ENCODE measurements at places on chromosomes 11 and 22.

- DNase-seq, result no peak
These were observed 86.7 kb downstream of the ALX4 start for GRCh38 chr11:44223238-44223637.

DNA sequence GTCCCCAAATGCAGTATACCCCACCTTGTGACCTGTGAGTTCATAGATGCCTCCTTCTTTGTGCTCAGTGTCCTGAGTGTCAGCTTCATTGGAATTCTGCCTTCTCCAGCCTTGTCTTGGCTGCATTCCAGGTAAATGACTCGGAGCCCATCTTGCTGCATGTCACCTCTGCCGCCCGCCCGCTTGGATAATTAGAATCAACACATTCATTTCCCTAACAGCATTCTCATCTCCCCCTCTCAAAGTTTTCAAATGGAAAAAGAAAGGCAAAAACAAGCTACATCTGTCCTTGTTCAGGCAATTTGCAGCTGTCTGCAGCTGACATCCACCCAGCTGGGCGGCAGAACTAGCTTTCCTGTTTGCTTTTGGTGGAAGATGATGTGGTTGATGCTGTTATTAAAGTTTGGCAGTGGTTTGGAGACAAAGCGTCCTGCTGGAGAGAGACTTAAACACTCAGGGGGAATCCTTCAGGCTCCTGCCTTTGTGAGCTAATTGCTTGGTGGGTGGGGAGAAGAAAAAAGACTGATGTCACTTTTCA lies 198.8 kb upstream of the SEZ6L start:
- no peak for DNase-seq

GRCh38 chr11:84560206-84560605 lies 1066.9 kb downstream of the DLG2 start:
- DNase-seq, result no peak

GRCh38 chr11:71352226-71352625 lies 96.0 kb downstream of the DHCR7 start:
- DNase-seq, result no peak
